Ureter (tissue), 1 donor: ENCODE measurements at places on chromosomes 7 and 10.

GRCh38 chr10:121459622-121460453, 138.4 kb downstream of the FGFR2 start:
- peak; percentile 53 for DNase-seq

- no peak for DNase-seq
Measured at GRCh38 chr7:98548971-98549370, 68.1 kb upstream of the NPTX2 start.

- DNase-seq = no peak
Measured at GRCh38 chr7:80900583-80901576, 18.0 kb downstream of the SEMA3C start.

GRCh38 chr10:5159126-5159525, 25.8 kb downstream of the AKR1C8 start:
- no peak for DNase-seq

GRCh38 chr7:5620459-5620881, 161.0 kb downstream of the RNF216 start:
- no peak for DNase-seq

DNA sequence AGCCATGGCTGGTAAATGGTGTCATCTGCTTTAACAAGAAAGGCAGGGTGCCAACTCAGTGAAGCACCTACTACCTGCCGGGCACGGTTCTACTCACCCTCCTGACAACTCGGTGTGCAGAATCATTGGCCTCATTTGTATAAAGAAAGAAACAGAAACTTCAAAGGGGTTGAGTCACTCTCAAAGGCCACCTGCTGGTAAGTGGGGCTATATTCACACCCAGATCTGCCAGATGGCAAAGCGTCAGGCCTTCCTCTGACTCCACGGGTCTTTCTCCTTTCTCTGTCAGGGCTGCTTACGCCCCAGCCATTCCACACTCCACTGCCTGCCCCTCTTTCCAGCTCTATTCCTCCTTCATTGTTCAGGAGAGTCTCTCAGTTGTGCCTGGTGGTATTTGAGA, 309.2 kb downstream of the GFRA1 start:
- DNase-seq = no peak

GRCh38 chr10:69895759-69896158, 94.1 kb downstream of the COL13A1 start:
- no peak for DNase-seq

GRCh38 chr7:88111954-88112471, 107.8 kb downstream of the SRI start:
- no peak for DNase-seq

DNA sequence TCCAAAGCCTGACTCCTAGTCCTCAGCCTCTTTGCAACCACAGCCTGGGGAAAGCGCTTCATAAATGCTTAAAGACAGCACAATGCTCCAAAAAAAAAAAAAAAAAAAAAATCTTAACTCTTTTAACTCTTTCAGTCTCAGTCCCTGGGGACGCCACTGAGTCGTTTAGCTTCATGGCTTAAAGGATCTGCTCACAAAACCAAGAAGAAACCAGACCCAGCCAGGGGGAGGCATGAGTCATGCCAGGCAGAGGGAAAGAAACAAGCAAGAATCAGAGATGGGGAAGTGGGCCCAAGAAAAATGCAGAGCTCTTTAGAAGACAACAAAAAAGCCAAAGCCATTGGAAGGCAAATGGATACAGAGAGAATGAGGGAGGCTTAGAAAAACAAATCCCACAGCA, 32.5 kb upstream of the DOCK1 start:
- no peak for DNase-seq

- no peak for DNase-seq
Measured at GRCh38 chr7:123824754-123825067, 20.3 kb upstream of the HYAL4 start.

- DNase-seq = no peak
Measured at GRCh38 chr7:29496355-29497020, 67.1 kb upstream of the PRR15 start.

GRCh38 chr10:131111007-131111406, 200.5 kb downstream of the TCERG1L start:
- DNase-seq = no peak

- DNase-seq = no peak
Measured at GRCh38 chr7:117324960-117325359, 2.1 kb upstream of the WNT2 start.
